Calu3 (cell line): ENCODE measurements at places on chromosomes 5 and 9. TPM values are rescaled to one million over a fixed set of nuclear protein-coding genes. Genes with fewer than 3 reads are reported as not detected.

DNA sequence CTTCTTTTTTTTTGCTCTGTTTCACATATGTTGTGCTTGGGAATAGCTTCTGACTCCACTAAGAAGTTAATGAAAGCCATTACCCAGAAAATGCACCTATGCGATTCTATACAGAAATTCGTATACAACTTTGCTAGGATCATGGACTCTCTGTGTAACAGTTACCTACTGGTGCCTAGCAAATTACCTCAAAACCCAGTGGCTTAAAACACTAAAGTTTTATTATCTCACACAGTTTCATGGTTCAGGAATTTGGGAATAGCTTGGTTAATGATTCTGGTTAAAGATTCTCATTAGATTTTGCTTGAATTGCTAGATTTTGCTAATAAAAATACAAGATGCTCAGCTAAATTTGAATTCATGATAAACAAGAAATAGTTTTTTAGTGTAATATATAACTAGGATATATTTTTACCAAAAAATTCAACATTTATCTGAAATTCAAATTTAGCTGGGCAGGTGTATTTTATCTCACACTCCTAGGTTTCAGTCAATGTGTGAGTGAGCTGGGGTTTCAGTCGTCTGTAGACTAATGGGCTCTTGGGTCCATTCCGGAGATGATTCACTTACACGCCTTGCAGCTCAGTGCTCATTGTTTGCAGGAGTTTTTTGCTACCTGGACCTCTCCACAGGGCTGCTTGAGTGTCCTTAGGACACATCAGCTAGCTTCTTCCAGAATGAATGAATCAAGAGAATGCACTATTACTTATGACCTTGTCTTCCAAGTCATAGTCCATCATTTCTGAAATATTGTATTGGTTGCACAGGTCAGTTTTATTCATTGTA lies 75.1 kb downstream of the MROH2B start:
- DNase-seq, result no peak

DNA sequence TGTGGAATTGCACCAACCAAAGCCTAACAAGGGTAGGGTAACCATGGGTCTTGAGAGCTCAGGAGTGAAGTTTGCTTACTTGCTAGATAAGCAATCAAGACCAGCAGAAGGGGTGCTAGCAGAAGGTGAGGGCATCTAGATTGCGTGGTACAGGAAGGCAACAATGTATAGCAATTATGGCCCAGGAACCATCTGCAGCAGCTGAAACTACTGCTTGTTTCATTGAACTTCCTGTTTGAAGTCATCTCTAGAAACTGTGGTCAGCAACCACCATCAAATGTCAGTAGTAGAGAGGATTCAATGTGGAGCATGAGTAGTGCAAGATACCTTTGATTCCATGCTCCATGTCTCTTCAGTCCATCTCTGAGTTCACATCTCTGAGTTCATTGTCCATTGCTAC lies 462.1 kb upstream of the GRAMD2B start:
- no peak for DNase-seq

Gene ANXA6
- 12.5 and 16.4 TPM in 2 replicates for total RNA-seq

GRCh38 chr9:109948453-109948852 lies 168.5 kb downstream of the PALM2AKAP2 start:
- DNase-seq, result no peak

DNA sequence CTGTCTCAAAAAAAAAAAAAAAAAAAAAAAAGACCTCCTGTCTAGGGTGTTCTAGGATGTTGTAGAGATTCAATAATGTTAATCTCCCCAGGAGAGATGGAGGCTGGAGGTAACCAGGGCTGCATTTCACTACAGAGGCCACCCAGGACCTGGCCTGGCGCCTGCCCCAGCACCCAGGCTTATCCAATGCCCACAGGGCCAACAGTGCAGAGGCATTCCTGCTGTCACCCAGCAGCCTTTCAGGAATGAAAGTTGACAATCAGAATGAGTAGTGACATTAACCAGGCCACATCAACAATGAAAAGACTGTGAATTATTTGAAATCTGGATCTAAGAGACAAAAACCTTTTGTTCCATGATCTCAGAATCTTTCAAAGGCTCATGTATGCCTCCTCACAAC lies 36.2 kb upstream of the GABRP start:
- peak; percentile 41 for DNase-seq

- DNase-seq, result peak; percentile 25
These were observed 958 bp upstream of the HSPA5 start for GRCh38 chr9:125241863-125242739.

DNA sequence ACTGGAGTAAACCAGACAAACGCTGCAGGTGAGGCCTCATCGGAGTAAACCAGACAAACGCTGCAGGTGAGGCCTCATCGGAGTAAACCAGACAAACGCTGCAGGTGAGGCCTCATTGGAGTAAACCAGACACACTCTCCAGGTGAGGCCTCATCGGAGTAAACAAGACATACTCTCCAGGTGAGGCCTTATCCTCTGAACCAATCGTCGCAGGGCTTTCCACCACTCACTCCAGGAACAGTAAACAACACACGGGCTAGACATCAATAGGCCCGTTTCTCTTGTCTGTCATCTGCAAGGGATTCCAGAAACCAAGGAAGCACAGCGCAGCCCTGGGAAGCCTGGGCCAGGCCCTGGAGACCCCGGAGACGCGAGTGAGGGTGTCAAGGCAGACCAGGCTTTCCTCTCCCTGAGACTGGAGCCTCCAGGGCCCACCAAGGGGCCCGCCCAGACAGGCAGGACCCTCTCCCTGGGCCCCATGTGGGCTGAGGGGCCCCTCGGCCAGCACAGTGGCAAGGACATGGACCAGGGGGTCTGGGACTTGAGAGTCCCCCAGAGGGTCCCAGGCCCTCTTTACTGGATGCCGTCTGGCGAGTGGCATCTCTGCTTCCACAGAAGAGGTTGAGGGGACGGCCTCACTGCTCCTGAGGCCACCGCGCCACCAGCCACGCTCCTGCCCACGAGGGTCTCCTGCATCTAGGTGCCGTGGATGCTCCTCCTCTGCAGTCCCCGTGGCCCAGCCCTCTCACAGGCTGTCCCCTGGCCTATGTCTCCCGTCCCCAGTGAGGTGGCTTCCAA lies 26.4 kb upstream of the NSMF start:
- no peak for DNase-seq
